ENCODE measurements at places on chromosomes 5 and 9. TPM values are rescaled to one million over a fixed set of nuclear protein-coding genes. Genes with fewer than 3 reads are reported as not detected.

GRCh38 chr5:177403102-177403791 is 2.8 kb upstream of the PFN3 start:
- H3K36me3 ChIP-seq, result no peaks in the 10 kb centered on the region
- H3K27me3 ChIP-seq, result peaks cover 14% of the 10 kb centered on the region
- H3K27ac ChIP-seq, result peak overlapping the region; percentile 63
- peak; percentile 77 for DNase-seq
- H3K4me1 ChIP-seq, result peaks cover 27% of the 10 kb centered on the region

DNA sequence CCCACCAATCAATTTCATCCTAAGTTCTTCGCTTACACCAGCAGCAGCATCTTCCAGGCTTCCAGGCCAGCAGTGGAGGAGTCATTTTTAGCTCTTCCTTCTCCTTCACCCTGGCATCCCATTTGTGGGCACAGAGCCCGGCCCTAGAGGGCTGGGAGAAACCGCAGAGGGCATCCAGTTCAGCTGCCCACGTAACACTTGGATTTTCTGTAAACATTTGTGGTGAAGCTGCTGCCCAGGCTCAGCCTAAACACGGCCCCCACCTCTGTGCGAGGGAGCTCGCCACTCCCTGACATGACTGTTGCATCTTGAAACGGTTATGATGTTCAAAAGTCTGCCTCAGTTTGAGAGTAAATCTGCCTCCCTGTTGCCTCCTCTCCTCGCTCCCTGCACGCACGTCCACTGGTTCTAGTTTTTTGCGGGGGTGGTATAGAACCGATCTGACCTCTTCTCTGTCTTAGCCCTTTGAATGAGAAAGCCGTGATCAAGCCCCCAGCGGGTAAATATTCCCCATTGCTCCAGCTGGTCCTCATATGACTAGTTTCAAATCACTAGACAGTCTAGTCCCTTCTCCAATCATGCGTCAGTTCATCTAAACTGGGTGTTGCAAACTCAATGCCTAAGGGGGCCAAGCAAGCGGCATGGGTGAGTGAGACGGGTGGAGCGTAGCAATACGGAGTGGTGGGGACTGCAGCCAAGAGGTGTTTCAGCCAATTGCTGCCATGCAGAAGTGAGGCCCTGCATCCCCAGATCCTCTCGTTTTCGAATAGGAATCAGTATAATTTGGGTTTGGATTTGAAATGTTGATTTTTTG is 34.9 kb upstream of the N4BP3 start:
- no peaks in the 10 kb centered on the region for H3K36me3 ChIP-seq
- DNase-seq, result no peak
- H3K4me1 ChIP-seq, result peaks cover 3% of the 10 kb centered on the region
- no peak overlapping the region for H3K4me3 ChIP-seq

- H3K36me3 ChIP-seq, result no peaks in the 10 kb centered on the region
- H3K27ac ChIP-seq, result no peak overlapping the region
- H3K4me3 ChIP-seq, result no peak overlapping the region
- peak; percentile 66 for DNase-seq
- peaks cover 16% of the 10 kb centered on the region for H3K27me3 ChIP-seq
Observed at GRCh38 chr9:36903541-36904435, 130.3 kb downstream of the PAX5 start.

DNA sequence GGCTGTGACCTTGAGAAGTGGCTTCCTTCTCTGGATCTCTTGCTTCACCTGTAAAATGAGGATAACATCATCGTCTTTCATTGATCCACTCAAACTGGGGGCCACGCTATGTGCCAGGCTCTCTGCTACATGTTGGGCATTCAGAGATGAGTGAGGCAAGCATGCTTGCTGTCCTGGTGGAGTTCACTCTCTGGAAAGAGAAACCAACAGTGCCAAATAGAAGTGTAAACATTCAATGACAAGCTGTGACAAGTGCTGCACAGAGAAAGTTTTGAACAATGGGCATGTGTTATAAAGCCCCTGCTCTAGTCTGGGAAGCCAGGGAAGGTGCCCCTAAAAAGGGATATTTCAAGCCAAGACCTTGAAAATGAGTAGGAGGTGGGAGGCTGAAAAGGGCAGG is 50.9 kb upstream of the AFAP1L1 start:
- H3K36me3 ChIP-seq, result no peaks in the 10 kb centered on the region
- H3K4me1 ChIP-seq, result no peaks in the 10 kb centered on the region
- H3K4me3 ChIP-seq, result no peak overlapping the region
- H3K27ac ChIP-seq, result no peak overlapping the region
- DNase-seq, result no peak

DNA sequence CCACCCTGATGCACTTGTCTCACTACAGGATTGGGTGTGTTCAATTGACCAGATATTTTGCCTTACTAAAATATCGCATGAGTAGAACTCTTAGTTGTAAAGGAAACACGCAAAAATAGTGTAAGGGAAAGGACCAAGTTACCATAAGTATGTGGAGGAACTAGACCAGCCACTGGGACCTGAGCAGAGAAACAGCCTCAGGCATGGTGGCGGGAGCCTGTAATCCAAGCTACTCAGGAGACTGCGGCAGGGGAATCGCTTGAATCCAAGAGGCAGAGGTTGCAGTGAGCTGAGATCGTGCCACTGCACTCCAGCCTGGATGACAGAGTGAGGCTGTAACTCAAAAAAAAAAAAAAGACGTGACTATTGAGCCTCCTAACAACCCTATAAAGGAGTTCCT is 117.9 kb upstream of the SPATA31C2 start:
- H3K27ac ChIP-seq, result no peak overlapping the region
- no peaks in the 10 kb centered on the region for H3K36me3 ChIP-seq
- no peak for DNase-seq
- peaks cover 2% of the 10 kb centered on the region for H3K27me3 ChIP-seq
- no peaks in the 10 kb centered on the region for H3K4me1 ChIP-seq
- H3K4me3 ChIP-seq, result no peak overlapping the region

GRCh38 chr5:59863777-59864176 is 29.7 kb downstream of the PDE4D start:
- H3K27ac ChIP-seq, result no peak overlapping the region
- peaks cover 5% of the 10 kb centered on the region for H3K27me3 ChIP-seq
- no peak for DNase-seq
- no peak overlapping the region for H3K4me3 ChIP-seq
- no peaks in the 10 kb centered on the region for H3K4me1 ChIP-seq

DNA sequence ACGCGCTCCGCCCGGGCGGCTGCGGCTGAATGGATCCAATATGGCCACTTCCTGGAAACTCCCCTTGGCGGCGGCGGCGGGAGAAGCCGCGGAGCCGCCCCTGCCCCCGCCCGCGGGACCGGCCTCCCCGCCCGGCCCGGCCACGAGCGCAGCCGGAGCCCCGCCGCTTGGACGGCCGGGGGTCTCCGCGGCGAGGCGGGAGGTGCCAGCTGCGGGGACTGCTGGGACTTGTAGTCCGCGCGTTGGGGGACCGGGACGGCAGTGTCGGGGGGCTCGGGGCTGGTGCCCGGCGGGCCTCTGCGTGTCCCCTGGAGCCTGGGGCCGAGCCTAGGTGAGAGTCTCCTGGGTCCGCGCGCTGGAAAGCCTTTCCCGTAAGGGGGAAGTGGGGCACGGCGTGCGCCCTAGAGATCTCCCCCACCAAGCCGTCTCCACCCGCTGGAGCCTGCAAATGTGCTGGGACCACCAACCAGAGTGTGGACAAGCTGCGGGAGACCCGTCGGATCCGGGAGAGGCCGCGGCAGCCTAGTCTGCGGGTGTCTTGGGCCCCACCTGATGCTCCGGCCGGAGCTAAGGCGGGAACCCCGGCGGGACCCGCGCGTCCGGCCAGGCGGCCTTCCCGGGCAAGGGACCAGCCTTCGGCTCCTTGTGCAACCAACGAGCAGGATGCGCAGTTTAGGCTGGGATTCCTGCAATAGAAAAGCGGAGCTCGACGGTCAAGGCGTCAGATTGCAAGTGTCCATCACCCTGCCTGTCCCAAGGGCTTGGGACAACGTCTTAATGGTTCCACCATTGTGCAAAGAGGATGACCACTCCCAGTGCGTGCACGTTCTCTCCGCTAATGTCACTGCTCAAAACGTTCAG is at the start of gene SEPTIN8:
TSS of gene SEPTIN8 (minus strand) at position 31 of the 861 bp plus-strand sequence. CDS start 102 bp downstream, outside the sequence.
- peak within 1 kb of the TSS; percentile 65 for H3K4me3 ChIP-seq
- peaks cover 37% of the 10 kb centered on the region for H3K27me3 ChIP-seq
- peaks cover 7% of the 10 kb centered on the region for H3K4me1 ChIP-seq
- H3K27ac ChIP-seq, result peak within 1 kb of the TSS; percentile 8

DNA sequence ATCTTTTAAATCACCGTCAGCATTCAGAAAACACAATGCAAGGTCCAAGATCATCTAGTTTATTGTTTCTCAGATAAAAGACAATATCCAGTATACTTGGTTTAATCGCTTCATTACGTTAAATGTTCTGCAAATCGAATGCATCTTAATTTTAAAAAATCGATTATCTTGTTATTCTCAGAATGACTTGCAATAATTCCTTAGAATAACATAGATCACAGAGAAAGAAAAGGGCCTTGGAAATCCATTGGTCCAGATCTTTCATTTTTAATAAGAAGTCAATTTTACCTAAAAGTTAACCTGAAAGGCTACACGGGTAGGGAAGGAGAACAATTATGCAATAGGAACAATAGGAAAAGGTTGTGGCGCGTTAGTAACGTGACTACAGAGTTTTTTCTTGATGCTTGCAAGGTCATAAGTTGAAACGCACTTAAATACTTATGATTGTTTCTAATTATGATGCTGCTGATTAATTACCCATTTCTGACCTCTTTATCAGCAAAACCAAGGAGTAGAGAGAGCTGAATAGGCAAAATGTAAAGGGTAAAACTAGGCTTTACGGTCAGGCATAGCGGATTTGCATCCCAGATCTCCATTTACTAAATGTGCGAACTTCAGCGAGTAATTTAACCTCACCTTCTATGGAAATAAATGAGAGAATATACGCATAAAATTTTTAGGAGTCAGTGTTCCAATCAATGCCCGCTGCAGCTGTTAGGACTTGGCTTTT is 769 bp upstream of the LYRM7 start:
- peak overlapping the region; percentile 95 for H3K4me3 ChIP-seq
- H3K27ac ChIP-seq, result peak overlapping the region; percentile 93

DNA sequence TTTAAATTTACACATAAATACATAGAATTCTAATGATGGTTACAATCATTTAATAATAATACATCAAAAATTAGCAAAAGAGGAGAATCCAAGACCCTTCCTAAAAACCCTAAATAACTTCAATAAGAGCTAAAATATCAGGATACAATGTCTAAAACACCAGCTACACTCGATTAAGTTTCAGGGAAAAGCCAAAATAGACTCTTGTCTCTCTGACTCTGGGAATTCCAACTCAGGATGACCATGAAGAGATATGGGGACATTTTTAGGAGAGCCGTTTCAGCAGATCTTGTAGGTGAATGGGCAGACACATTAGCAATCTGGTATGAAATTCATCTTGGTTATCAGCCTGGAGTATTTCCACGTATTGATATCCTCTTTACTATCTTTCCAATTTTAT is 193.3 kb upstream of the NR3C1 start:
- no peaks in the 10 kb centered on the region for H3K27me3 ChIP-seq
- no peak overlapping the region for H3K27ac ChIP-seq
- no peak overlapping the region for H3K4me3 ChIP-seq
- DNase-seq, result no peak

GRCh38 chr5:172860520-172861443 is 26.7 kb downstream of the ERGIC1 start:
- no peaks in the 10 kb centered on the region for H3K27me3 ChIP-seq
- H3K4me1 ChIP-seq, result peaks cover 16% of the 10 kb centered on the region
- no peak overlapping the region for H3K4me3 ChIP-seq
- no peak for DNase-seq

- no peak overlapping the region for H3K4me3 ChIP-seq
- no peak for DNase-seq
- H3K27me3 ChIP-seq, result peaks cover 42% of the 10 kb centered on the region
- H3K36me3 ChIP-seq, result no peaks in the 10 kb centered on the region
- no peaks in the 10 kb centered on the region for H3K4me1 ChIP-seq
Observed at GRCh38 chr5:112411903-112412302, 7.2 kb downstream of the EPB41L4A start.

DNA sequence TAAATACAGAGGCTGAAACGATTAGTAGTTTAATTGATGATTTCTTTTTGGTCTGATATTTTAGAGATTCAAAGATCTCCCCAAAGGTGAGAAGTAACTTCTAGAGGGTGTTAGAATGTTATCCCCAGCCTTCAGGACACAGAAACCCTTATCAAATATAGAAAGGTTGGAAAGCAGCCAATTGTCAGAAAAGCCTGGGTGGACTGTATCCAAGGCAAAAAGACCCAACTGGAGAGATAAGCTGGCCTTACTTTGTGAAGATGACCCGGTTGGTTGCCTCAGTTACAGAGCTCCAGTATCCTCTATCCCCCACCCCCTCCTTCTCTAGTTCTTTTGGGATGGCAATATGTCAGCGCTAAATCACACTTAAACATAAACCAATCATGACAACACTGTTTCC is 75.7 kb downstream of the GCNT4 start:
- DNase-seq, result no peak
- peaks cover 18% of the 10 kb centered on the region for H3K4me1 ChIP-seq
- peaks cover 3% of the 10 kb centered on the region for H3K36me3 ChIP-seq

- H3K4me1 ChIP-seq, result peaks cover 10% of the 10 kb centered on the region
- H3K4me3 ChIP-seq, result no peak overlapping the region
- H3K36me3 ChIP-seq, result peaks cover 58% of the 10 kb centered on the region
- DNase-seq, result no peak
- H3K27ac ChIP-seq, result no peak overlapping the region
Observed at GRCh38 chr9:129002992-129003391, 25.1 kb downstream of the SH3GLB2 start.

DNA sequence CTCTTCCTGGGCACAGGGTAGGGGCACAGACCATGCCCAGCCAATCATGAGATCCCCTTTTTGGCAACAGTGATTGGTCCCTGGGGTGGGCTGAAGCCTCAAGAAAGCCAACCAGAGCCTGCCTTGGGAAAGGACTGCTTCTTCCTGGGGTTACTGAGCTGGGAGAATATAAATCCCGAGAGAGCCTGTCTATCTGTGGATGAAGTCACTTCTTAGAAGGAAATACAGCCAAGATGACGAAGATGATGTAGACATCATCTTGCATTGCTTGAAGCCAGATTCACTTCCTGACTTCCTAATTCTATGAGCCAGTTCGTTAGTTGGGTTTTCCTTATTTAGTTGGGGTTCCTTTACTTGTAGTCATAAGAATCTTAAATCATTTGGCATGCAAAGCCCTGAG is 50.1 kb upstream of the PWWP2A start:
- peaks cover 3% of the 10 kb centered on the region for H3K27me3 ChIP-seq
- H3K36me3 ChIP-seq, result no peaks in the 10 kb centered on the region
- no peak overlapping the region for H3K4me3 ChIP-seq
- DNase-seq, result no peak
- H3K4me1 ChIP-seq, result no peaks in the 10 kb centered on the region

- H3K27ac ChIP-seq, result no peak overlapping the region
- peaks cover 29% of the 10 kb centered on the region for H3K36me3 ChIP-seq
- H3K4me1 ChIP-seq, result no peaks in the 10 kb centered on the region
- no peak overlapping the region for H3K4me3 ChIP-seq
Observed at GRCh38 chr5:96756985-96757384, 50.8 kb downstream of the ERAP1 start.

The ZFP37 gene
- 1.0 TPM for total RNA-seq

The GARNL3 gene
- total RNA-seq, result 2.5 TPM

The C9orf40 gene
- 14.0 TPM for total RNA-seq

The DRD1 gene
- total RNA-seq, result not detected

The DDX46 gene
- total RNA-seq, result 63.5 TPM

The SOHLH1 gene
- not detected for total RNA-seq

The SLIT3 gene
- total RNA-seq, result 7.3 TPM

The LRRC19 gene
- total RNA-seq, result not detected
